ENCODE measurements at places on chromosomes 3 and 15.

DNA sequence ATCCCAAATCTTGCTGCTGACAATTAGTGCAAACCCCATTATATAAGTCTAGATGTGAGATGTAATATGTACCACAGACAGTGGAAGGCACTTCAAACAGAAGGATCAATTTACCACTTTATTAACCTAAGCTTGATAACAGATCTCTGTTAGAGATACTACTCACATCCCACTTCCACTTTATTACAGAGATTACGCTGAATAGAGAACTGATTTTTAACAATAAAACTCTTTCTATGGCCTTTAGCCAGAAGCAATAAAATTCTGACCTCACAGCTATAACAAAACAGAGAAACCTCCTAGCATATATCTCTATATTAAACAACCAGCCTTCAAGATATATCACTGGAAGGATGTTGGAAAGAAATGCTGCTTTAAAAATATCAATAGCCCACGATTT is 517.7 kb downstream of the MAGI1 start:
- no peak for DNase-seq

DNA sequence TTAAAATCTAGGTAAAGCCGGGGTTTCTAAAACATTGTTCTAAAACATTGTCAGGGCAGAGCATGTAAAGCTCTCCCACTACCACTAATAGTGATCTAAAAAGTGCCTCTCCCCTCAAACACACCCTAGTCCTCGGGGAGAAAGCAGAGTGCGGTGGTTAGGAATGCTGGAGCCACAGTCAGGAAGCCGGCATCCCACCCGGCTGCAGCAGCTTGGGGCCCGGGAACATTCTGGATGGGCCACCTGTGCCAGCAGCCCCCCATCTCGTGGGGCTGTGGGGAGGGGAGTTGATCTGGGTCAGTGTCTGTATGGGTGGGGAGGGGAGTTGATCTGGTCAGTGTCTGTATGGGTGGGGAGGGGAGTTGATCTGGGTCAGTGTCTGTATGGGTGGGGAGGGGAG is 176.9 kb downstream of the APBA2 start:
- no peak for DNase-seq

DNA sequence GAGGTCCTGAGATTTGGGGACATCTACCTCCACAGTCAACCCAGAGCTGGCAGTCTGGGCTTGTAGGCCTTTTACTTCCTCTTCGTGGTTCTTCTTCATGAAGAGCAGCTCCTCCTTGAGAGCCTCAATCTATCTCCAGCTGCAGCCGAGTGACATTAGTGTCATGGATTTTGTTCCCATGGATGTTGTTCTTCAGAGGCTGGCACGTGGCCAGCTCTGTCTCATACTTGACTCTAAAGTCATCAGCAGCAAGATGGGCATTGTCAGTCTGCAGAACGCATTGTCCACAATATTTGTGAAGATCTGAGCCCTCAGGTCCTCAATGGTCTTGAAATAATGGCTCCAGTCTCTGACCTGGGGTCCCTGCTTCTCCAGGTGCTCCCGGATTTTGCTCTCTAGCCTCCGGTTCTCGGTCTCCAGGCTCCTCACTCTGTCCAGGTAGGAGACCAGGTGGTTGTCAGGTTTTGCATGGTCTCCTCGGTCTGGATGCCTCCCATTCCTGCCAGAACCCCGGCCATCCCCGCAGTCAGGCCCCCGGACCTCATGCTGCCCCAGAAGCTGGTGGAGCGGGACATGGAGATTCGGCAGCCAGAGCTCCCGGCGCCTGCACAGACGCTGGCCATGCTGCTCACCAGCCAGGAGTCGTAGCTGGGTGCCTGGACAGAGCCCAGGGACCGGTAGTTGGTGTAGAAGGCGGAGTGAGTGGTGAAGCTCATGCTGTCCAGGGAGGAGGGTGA is 3.4 kb upstream of the CCNL1 start:
- no peak for DNase-seq

DNA sequence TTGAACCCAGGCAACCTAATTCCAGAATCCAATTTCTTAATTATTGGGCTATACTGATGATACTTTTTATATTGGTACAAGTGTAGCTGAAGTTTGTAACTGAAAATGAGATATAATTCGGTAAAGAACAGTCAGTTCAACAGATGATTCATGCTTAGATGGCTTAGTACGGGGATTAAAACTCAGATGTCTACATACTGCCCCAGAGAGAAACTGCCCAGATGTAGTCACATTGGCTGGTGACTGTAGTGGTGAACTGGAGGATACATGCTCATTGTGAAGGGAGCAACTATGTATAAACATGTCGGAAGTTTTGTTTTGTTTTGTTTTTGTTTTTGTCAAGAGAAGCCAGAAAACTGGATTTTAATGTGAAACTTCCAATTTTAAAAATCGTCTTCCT is 179.6 kb downstream of the ADAMTSL3 start:
- no peak for DNase-seq

DNA sequence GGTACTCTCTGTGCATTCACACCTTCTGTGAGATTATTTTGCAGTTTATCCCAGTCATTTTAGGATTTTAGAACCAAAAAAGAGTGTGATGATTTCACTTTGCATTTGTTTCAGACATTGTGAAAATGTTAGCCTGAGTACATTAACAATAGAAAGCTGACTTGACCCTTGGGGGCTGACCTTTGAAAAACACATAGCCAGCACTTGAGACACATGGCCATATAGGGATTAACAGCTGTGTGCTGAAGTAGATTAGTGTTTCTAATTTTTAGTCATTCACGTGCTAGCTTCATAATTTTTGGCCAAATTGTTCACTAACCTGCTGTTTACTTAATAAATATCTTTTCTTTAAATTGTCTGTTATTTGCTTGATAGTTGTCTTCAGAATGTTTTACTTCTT is 3.5 kb downstream of the FEM1B start:
- no peak for DNase-seq

DNA sequence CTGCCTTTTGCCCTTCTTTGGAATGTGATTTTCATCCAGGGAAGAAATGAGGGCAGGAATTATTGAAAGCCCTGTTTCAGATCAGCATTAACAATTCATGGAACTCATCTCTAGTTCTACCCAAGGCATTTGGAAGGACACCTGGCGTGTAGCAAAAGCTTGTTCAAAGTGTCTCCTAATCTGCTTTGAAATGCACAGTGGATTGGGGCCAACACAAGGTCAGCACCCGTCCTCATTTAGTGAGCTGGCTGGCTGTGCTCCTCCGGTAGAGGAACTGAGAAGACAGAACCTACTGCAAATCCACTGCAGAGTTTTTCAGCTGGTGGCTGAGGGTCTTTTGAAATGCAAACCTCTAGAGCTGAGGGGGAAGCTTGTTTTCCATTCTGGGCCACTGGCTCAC is 141.6 kb upstream of the STT3B start:
- no peak for DNase-seq

GRCh38 chr3:171753665-171754408 is 56.4 kb downstream of the PLD1 start:
- no peak for DNase-seq
